ENCODE measurements at places on chromosomes 5 and 9.

DNA sequence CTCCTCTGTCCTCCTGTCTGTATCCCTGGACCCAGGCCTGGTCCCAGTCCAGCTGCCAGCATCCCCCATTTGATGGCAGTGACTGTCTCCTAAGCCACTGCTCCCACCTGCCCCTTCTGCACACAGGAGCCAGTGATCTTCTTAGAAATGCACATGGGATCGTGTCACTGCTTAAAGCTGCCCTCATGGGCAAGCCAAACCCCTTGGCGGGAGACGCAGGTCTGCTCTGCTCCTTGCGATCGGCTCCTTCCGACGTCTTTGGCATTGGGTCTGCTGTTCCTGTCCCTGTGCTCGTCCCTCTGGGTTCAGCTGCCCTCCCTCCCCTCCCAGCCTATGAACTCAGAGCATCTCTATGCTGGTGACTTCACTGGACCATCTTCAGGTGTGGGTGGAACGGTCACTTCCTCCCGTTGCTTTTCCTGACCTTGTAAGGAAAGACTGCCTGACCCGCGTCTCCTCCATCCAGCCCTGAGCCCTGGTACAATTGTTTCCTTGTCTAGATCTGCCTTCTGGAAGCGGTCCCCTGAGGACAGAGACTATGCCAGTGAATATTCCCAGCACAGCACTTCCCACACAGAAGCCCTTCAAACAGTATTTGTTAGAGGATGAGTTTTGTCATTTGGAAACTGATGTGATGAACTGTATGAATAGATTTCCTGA lies 116.5 kb downstream of the ZNF354C start:
- H3K4me1 ChIP-seq = no peaks in the 10 kb centered on the region
- H3K36me3 ChIP-seq = no peaks in the 10 kb centered on the region
- no peak overlapping the region for H3K4me3 ChIP-seq
- H3K27me3 ChIP-seq = peaks cover 42% of the 10 kb centered on the region
- no peak overlapping the region for H3K27ac ChIP-seq
- no peak for DNase-seq

- H3K4me1 ChIP-seq = peaks cover 18% of the 10 kb centered on the region
- H3K27ac ChIP-seq = no peak overlapping the region
- no peaks in the 10 kb centered on the region for H3K27me3 ChIP-seq
- H3K4me3 ChIP-seq = peak overlapping the region; percentile 97
Measured at GRCh38 chr9:137243626-137244485, 2.8 kb downstream of the TUBB4B start.

GRCh38 chr9:83978992-83979811 lies 813 bp downstream of the HNRNPK start:
- peak overlapping the region; percentile 94 for H3K27ac ChIP-seq
- H3K4me1 ChIP-seq = peaks cover 21% of the 10 kb centered on the region
- H3K36me3 ChIP-seq = peaks cover 50% of the 10 kb centered on the region
- DNase-seq = peak; percentile 48

- no peak overlapping the region for H3K27ac ChIP-seq
- H3K27me3 ChIP-seq = no peaks in the 10 kb centered on the region
- H3K4me3 ChIP-seq = no peak overlapping the region
- H3K36me3 ChIP-seq = no peaks in the 10 kb centered on the region
- H3K4me1 ChIP-seq = peaks cover 38% of the 10 kb centered on the region
Measured at GRCh38 chr9:32430720-32431119, 46.3 kb downstream of the ACO1 start.

GRCh38 chr5:71011194-71011792 lies 13.8 kb downstream of the NAIP start:
- no peaks in the 10 kb centered on the region for H3K36me3 ChIP-seq
- no peak overlapping the region for H3K4me3 ChIP-seq
- H3K27me3 ChIP-seq = no peaks in the 10 kb centered on the region
- H3K27ac ChIP-seq = no peak overlapping the region
- H3K4me1 ChIP-seq = no peaks in the 10 kb centered on the region
- DNase-seq = no peak

- peaks cover 9% of the 10 kb centered on the region for H3K27me3 ChIP-seq
- H3K27ac ChIP-seq = no peak overlapping the region
- DNase-seq = no peak
- H3K4me3 ChIP-seq = no peak overlapping the region
- H3K4me1 ChIP-seq = peaks cover 13% of the 10 kb centered on the region
- no peaks in the 10 kb centered on the region for H3K36me3 ChIP-seq
Measured at GRCh38 chr9:90002397-90003271, 397.8 kb downstream of the GADD45G start.

DNA sequence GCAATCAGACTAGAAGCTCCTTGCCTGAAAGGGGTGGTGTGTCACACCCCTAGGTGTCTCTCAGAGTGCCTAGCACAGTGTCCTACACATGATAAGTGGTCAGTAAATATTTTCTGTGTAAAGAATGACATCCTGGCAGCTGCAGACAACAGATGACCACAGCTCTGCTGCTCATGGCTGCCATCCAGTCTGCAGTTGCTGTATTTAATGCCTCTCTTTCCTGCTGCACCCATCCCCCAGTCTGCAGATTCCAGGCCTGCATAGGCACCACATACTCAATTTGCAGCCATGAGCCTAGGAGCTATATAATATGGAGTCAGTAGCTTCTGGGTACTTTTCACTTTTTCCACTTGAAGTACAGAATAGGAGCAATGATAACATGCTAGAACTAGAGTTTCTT lies 94.9 kb upstream of the NR4A3 start:
- H3K4me3 ChIP-seq = no peak overlapping the region
- H3K27me3 ChIP-seq = peaks cover 4% of the 10 kb centered on the region
- H3K27ac ChIP-seq = no peak overlapping the region

GRCh38 chr9:33415501-33416038 lies 13.2 kb upstream of the AQP7 start:
- H3K4me1 ChIP-seq = peaks cover 29% of the 10 kb centered on the region
- H3K27me3 ChIP-seq = no peaks in the 10 kb centered on the region
- DNase-seq = peak; percentile 96
- no peaks in the 10 kb centered on the region for H3K36me3 ChIP-seq
- H3K27ac ChIP-seq = peak overlapping the region; percentile 51

DNA sequence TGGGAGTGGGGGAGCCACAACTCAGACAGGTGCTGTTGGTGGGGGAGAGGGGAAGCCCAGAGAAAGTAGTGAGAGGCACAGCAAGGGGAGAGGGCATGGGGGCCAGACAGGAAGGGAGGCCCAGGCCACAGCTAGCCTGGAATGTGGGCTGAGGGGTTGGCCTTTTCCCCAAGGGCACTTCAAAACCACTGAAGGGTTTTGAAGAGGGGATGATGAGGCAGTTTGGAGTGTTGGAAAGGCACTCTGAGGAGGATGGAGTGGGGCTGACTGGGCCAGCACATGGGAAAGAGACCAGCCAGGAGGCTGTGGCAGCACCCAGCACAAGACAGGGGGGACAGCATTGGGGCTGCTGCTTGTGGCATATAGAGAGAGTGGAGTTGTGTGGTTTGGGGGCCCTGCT lies 3.8 kb downstream of the PSD2 start:
- no peak for DNase-seq
- no peaks in the 10 kb centered on the region for H3K36me3 ChIP-seq
- H3K27ac ChIP-seq = no peak overlapping the region
- H3K4me1 ChIP-seq = no peaks in the 10 kb centered on the region

GRCh38 chr5:161546470-161547301 lies at the start of gene GABRB2:
TSS of gene GABRB2 (minus strand) at chr5:161546725. CDS start at chr5:161546643, 82 bp downstream.
- DNase-seq = no peak
- H3K4me3 ChIP-seq = no peak within 1 kb of the TSS
- no peaks in the 10 kb centered on the region for H3K36me3 ChIP-seq
- no peaks in the 10 kb centered on the region for H3K27me3 ChIP-seq
- H3K27ac ChIP-seq = no peak within 1 kb of the TSS

- H3K27ac ChIP-seq = no peak overlapping the region
- H3K27me3 ChIP-seq = 0 out of 2 replicates have a peak, but pooled peaks cover 7% of the 10 kb centered on the region
- DNase-seq = no peak
Measured at GRCh38 chr9:84779883-84780282, 110.4 kb downstream of the NTRK2 start.

- no peak for DNase-seq
- no peak overlapping the region for H3K27ac ChIP-seq
- no peak overlapping the region for H3K4me3 ChIP-seq
- peaks cover 12% of the 10 kb centered on the region for H3K4me1 ChIP-seq
- H3K27me3 ChIP-seq = no peaks in the 10 kb centered on the region
- no peaks in the 10 kb centered on the region for H3K36me3 ChIP-seq
Measured at GRCh38 chr5:36367524-36367923, 65.8 kb upstream of the RANBP3L start.

DNA sequence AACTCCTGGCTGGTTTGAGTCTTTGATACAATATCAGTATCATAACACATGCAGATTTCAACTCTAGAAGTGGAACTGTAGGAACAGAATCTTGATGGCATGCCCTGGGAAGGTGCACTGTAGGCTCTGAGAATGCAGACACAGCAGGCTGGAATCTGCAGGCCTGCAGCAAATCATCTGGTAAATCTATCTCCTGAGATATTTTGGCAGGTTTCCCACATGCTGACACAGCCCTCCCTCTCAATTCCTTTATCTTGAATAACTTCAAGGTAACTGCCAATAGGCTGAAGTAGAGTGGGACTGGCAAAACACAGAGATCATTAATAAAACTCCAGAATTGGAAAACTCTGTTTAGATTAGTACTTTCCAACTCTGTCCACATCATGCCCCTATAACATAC lies 177.8 kb upstream of the PCSK5 start:
- no peak for DNase-seq
- no peaks in the 10 kb centered on the region for H3K27me3 ChIP-seq
- H3K4me3 ChIP-seq = no peak overlapping the region
- no peaks in the 10 kb centered on the region for H3K4me1 ChIP-seq
- no peaks in the 10 kb centered on the region for H3K36me3 ChIP-seq

DNA sequence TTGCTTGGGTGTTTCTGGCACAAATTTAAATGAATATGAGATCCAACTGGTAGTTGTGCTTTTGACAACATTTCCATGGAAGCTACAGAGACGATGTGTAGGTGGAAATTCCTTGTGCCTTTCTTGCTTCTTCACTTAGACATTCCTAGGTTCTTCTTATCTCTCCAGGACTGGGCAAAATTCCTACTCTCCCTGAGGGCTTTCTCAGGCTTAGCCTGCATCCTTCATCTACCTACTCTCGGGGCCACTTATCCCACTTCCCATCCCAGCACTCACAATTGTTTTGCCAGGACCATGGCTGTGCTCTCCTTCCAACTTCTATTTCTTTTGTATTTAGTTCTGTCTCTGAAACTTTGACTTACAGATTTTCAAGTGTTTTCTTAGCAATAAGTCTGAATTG lies 17.8 kb upstream of the SPINK1 start:
- no peak for DNase-seq
- no peak overlapping the region for H3K4me3 ChIP-seq
- no peaks in the 10 kb centered on the region for H3K27me3 ChIP-seq
- no peak overlapping the region for H3K27ac ChIP-seq

- no peaks in the 10 kb centered on the region for H3K36me3 ChIP-seq
- H3K27me3 ChIP-seq = no peaks in the 10 kb centered on the region
- no peak for DNase-seq
- H3K27ac ChIP-seq = no peak overlapping the region
- no peak overlapping the region for H3K4me3 ChIP-seq
Measured at GRCh38 chr5:93850311-93850710, 108.9 kb upstream of the POU5F2 start.

- no peak for DNase-seq
- peaks cover 8% of the 10 kb centered on the region for H3K4me1 ChIP-seq
- no peak overlapping the region for H3K27ac ChIP-seq
- H3K36me3 ChIP-seq = no peaks in the 10 kb centered on the region
- peak overlapping the region; percentile 76 for H3K4me3 ChIP-seq
Measured at GRCh38 chr5:179794575-179794974, 789 bp downstream of the LTC4S start.

- H3K4me1 ChIP-seq = peaks cover 12% of the 10 kb centered on the region
- H3K4me3 ChIP-seq = peak overlapping the region; percentile 42
- H3K27ac ChIP-seq = peak overlapping the region; percentile 68
- H3K36me3 ChIP-seq = no peaks in the 10 kb centered on the region
Measured at GRCh38 chr5:158874792-158875191, 224.9 kb downstream of the EBF1 start.

GRCh38 chr5:134504629-134505300 lies 20.7 kb upstream of the JADE2 start:
- H3K4me1 ChIP-seq = peaks cover 74% of the 10 kb centered on the region
- DNase-seq = no peak
- H3K36me3 ChIP-seq = no peaks in the 10 kb centered on the region
- no peaks in the 10 kb centered on the region for H3K27me3 ChIP-seq
- H3K4me3 ChIP-seq = no peak overlapping the region

DNA sequence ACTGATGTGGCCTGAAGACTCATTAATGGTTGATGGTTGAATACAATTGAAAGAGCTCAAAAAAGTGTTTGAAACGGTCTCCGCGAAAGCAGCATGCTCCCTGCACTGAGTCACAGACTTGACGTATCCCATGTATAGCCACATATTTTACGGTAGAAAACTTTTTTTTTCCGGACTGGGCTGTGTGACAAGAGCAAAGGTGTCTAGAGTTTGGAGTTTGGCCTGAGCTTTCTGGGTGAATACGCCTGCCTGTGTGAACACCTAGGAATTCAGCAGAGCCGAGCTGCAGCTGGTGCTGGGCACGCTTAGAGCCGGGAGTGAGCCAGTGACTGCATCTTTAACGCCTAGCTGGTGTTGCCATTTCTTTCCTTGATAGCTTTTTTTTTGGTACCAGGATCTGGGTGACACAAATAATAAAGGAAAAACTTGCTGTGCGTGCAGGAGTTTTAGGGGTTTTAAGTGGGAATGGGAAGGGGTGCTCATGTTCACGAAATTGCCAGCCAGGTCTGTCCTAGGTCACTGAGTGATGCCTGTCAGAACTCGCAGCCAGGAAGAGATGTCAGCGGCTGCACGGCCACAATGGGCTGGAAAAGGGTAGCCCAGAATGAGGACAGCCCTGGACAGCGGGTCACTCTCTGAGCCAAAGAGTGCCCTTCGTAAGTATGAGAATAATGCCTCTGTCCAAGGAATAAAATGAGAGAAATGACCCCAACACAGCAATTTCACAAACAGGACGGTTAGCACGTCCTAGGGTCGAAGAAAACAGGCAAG lies 51.7 kb downstream of the PSMB7 start:
- no peaks in the 10 kb centered on the region for H3K27me3 ChIP-seq
- no peak overlapping the region for H3K4me3 ChIP-seq
- 0 out of 2 replicates have a peak, but pooled peaks cover 4% of the 10 kb centered on the region for H3K4me1 ChIP-seq
- H3K27ac ChIP-seq = no peak overlapping the region

- no peak overlapping the region for H3K4me3 ChIP-seq
- H3K27ac ChIP-seq = no peak overlapping the region
- no peak for DNase-seq
- no peaks in the 10 kb centered on the region for H3K4me1 ChIP-seq
- H3K27me3 ChIP-seq = no peaks in the 10 kb centered on the region
Measured at GRCh38 chr9:82865524-82865923, 197.4 kb downstream of the RASEF start.

DNA sequence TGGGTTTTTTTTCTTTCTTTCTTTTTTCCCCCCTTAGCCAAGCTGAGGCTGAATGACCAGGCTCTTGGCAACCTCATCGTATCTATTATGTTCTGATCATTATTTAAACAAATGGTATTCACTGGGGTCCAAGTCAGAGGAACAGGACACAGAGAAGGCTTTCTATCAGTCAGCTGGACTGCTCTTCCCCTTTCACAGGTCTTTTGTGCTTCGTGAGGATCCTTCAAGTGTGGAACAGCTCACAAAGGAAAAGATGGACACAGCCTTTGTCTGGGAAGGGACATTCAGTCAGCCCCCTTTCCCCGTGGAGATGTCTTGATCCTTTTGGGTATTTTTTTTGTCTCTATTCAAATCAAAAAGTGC lies 54.2 kb upstream of the DPYSL3 start:
- 0 out of 2 replicates have a peak, but pooled peaks cover 3% of the 10 kb centered on the region for H3K27me3 ChIP-seq
- DNase-seq = no peak
- no peaks in the 10 kb centered on the region for H3K36me3 ChIP-seq
- H3K27ac ChIP-seq = no peak overlapping the region
- peaks cover 4% of the 10 kb centered on the region for H3K4me1 ChIP-seq
- H3K4me3 ChIP-seq = no peak overlapping the region

GRCh38 chr9:86407022-86407421 lies 52.8 kb upstream of the TUT7 start:
- H3K36me3 ChIP-seq = no peaks in the 10 kb centered on the region
- no peak overlapping the region for H3K4me3 ChIP-seq
- no peak overlapping the region for H3K27ac ChIP-seq
- peaks cover 20% of the 10 kb centered on the region for H3K4me1 ChIP-seq
- H3K27me3 ChIP-seq = no peaks in the 10 kb centered on the region
- DNase-seq = peak; percentile 51
